ENCODE measurements at places on chromosomes 5 and 9.
A peak's percentile ranks its signal among the peaks of the same experiment; 100 is the strongest.

DNA sequence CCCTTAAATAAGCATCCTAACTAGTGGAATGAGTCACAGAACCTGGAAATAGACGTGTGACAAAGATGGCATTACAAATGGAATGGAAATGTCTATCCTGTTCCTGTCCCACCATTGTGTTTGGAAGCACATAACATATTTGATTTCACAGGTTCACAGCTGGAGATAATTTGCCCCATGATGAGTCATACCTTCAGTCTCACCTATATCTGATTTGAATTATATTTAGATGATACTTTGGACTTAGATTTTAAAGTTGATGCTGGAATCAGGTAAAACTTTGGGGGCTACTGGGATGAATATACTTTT lies 92.5 kb downstream of the CEMIP2 start:
- DNase-seq, result no peak

DNA sequence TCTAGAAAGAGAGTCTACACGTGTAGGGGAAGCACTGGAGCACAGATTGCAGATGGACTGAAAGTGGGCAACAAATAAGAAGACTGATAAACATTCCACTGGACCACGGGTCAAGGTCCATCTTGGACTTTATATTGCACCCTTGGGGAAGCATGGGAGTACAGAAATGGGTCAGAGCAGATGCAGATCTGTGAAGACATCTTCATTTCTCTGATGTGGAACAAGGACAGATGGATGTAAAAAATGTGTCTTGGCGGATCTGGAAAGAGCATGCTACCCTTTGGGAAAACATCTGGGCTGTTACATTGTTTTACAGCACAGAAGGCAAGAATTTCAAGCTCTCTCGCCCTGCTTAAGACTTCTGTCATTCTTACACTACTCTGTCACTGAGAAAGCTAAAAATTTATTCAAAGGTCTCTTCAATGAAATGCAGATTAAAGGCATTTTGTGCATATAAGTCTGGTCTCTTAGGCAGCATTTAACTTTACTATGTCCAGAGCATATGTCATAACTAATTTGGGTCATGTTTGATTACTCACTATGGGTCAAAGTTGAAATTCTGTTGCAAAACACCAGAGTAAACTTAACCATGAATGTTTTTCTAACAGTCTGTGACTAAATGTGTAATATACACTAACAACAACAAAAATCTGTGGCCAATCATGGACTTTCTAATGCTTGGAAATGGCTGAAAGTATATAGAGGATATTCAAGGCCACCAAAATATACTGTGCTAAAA lies 756.4 kb upstream of the DMAC1 start:
- no peak for DNase-seq

DNA sequence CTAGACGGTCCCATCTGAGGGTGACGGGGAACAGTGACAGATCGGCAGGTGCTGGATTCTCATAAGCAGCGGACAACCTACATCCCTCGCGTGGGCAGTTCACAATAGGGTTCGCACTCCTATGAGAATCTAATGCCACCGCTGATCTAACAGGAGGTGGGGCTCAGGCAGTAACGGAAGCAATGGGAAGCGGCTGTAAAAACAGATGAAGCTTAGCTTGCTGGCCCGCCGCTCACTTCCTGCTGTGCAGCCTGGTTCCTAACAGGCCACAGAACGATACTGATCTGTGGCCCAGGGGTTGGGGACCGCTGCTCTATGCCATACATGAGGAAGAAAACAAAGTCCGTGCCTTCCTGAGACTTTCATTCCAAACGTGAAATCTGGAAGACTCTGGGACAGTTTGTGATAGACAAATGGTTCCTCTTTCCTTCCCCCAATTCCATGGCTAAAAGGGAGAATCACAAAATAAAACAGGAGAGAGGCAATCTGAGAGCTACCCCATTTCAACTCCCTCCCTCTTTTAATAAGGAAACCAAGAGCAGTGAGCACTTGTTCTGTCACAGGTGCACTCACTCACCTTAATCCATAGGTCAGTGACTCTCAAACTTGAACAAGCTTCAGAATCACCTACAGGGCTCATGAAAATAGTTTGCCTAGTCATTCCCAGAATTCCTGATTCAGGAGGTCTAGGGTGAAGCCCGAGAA lies 12.1 kb downstream of the PDCL start:
- no peak for DNase-seq

DNA sequence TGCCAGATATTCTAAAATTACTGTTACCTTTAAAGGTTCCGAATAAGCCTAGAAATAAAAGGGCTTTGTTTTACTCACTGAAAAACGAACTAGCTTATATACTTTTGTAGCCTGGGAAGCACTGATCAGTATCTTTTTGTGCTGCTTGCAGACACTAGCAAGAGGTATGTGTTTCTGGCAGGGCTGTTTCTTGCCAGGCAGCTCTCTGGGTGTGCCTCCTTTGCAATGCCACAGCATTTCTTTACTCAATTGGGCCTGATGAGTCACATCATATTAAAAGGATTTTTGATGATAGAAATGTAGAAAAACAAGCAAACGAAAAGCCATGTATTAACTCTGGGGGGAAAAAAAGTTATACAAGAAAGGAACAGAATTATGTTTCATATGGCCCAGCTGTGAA lies 35.6 kb downstream of the CD180 start:
- no peak for DNase-seq

GRCh38 chr5:166436872-166437271 lies 1854.6 kb upstream of the WWC1 start:
- no peak for DNase-seq

GRCh38 chr9:6680797-6681146 lies 35.2 kb upstream of the GLDC start:
- peak; percentile 74 for DNase-seq

DNA sequence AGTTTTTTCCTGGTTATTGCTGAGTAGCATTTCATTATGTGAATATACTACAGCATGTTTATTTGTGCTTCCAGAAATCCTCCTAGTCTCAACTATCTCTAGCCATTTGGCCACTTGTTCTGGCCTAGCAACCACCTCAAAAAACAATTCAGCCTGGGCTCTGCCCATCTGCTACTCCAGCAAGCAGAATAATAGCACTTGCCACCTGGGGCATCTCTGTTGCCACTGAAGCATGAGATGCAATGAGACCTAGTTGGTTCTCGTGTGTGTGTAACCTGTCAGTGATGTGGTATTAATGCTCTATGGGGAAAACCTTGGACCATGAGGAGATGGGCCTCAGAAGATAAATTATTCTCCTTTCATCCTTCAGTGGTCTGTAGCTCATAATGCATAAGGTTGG lies 129.5 kb downstream of the RNF180 start:
- DNase-seq, result no peak

DNA sequence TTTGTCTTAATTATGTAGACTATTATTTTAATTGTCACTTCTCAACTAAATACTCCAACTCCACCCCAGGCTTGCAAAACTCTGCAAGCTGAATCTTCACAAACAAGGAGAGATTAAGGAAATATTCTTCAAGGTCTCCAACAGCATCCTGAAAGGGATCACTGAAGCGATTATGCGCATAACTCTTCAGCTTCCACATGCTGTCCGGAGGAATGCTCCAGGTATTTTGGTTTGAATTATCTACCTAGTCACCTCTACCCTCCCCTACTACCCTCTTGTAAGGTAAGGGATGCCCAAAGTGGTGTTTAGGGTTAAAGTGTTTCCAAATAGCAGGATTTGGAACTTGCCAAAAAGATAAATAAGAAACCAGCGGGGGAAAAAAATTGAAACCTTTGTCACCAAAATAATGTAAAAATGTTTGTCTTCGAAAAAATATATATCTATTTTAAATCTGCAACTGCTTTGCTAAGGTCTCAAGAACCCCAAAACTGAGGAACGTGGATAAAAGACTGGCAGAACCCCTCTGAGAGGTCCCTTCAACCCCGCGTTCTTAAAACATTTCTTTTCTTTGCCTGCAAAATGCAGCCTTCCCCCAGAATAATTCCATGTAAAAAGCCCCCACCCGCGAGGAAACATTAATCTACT lies 11.6 kb downstream of the PTCH1 start:
- no peak for DNase-seq

DNA sequence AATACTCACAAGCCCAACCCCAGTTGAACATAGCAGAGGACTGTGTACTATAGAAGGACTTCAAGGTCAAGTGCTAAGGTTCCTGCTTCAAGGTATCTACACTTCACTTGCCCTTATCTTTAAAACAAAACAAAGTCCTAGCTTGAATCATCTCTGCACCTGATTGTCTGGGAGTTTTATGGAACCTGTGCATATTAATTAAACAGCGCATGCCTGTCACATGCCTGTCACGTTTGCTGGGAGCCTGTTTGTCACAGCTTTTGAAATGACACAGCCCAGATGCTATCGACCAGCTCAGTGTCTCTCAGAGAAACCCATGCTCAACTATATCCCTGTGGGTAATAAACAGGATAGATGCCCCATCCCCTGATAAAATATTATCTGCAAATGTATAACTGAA lies 476.0 kb downstream of the ZSWIM6 start:
- no peak for DNase-seq

DNA sequence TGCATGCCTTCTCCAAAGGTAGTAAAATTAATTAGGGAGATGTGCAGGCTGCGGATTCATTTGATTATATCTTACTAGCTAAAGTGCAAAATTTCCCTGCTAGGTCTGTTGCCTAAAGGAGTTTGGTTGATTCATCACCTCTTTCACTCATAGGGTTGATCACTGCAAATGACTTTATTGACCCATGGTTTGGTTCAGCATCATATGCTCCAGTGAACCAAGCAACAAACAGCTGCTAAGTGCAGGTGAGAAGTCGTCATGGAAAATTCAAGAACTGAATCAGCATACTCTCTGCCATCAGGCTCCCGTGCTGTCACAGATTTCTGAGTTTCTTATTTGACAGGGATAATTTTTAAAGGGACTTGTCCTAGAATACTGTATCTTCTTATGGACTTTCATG lies 571.8 kb upstream of the CDH18 start:
- DNase-seq, result no peak

DNA sequence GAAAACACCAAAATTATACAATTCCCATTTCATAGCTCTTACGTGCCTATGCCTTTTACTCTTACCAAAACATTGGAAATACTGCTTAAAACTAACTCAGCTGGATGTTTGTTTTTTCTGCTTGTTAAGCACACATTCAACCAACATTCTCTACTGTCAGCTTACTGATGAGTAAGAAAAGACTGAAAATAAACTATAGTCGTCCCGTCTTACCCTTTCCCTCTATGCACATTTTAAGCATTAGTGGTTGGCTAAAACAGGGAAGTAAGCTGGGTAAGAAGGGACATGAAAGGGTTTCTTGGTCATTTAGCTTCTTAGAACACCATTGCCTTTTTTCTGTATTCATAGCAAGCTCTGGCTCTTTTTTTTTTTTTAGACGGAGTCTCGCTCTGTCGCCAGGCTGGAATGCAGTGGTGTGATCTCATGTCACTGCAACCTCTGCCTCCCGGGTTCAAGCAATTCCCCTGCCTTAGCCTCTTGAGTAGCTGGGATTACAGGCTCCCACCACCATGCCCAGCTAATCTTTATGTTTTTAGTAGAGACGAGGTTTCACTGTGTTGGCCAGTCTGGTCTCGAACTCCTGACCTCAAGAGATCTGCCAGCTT lies 232.1 kb upstream of the PCSK5 start:
- no peak for DNase-seq

DNA sequence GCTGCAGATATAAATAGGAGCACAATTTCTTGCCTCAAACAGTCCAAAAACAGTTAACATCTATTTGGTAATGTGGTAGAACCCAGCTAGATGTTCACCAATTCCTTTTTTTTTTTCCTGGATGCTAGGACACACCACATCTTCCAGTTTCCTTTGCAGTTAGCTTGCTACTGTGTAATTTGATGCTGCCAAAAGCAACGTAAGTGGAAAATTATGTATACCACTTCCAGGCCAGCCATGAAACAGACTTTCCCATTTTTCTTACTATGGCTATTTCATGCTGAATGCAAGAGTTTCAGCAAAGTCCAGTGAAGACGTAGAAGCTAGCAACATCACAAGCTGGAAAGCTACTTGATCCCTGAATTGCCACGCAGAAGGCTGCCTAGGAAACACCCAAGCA lies 667.2 kb downstream of the TLE1 start:
- DNase-seq, result no peak

DNA sequence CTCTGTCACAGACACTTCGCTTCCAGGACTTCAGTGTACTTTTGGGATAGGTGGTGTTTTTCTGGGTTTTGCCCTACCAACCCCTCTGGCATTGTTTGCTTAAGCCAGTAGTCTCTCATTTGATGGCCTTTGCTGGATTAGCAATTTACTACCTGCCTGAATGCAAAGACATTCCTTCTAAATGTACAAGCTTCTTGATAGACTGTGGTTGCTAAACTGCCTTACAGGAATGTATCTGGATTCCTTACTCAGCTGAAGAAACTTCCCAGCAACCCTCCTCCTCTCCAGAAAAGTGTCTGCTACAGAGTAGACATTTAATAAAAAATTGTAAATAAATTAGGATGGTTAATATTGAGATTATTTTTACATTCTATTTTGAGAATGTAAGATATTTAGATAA lies 1916.7 kb downstream of the EFNA5 start:
- DNase-seq, result no peak

DNA sequence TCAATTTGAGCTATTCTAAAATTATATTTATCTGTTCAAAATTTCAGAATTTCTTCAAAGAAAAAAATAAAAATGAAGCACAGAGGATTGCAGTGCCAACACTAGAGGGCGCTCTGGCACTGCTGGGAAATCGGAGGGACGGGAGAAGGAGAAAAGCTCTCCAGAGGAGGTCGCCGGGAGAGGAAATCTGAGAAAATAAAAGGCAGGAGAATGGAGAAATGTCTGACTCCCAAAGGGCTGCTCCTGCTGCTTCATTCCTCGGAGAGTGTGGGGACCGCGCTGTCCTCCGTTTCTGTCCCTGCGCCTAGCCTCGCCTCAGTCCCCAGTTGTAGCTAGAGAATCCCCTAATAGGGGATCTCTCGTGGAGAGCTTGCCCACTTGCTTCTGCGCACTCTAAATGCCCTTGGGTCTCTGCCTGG lies 40.0 kb upstream of the ARSB start:
- DNase-seq, result no peak

DNA sequence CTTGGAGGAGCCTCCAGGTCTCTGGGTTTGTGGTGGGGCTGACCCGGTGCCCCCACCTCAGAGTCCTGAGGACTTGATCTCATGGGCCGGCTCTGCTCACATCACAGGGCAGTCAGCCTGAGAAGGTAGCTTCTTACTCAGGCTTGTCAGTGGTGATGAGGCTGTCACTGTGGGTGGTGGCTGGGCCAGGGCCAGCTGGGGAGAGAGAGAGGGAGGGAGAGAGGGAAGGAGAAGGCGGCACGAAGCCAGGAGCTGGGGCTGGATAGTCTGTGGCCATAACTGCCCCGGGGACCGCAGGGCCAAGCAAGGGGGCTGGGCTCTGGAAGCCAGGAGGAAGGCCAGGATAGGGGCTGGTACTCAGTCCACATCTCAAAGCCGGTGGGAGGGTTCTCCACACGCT lies 6.5 kb downstream of the NTNG2 start:
- DNase-seq, result no peak

GRCh38 chr5:34998058-34998789 lies 49.5 kb downstream of the AGXT2 start:
- no peak for DNase-seq

DNA sequence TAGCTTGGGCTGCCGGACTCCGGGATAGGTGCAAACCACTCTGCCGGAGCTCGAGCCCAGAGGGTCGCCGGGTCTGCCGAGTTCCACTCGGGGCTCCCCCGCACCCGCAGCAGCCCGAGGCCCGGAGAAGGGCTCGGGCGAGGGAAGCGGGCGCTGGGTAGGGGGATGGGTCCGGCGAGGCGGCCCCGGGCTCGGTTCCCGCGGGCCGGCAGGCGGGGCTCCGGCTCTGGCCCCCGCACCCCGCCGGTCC lies 507 bp downstream of the RICTOR start:
- DNase-seq, result peak; percentile 21

GRCh38 chr9:14216612-14217194 lies 97.2 kb downstream of the NFIB start:
- DNase-seq, result no peak

Measured in NCI-H1930 (cell line).